ENCODE measurements at places on chromosomes 2 and 18. TPM values are rescaled to one million over a fixed set of nuclear protein-coding genes. Genes with fewer than 3 reads are reported as not detected.

- H3K27ac ChIP-seq: no peak overlapping the region
- H3K27me3 ChIP-seq: no peaks in the 10 kb centered on the region
- no peak for DNase-seq
Observed at GRCh38 chr2:7043690-7044089, 126.5 kb downstream of the RNF144A start.

GRCh38 chr18:11883153-11883552 lies 25.0 kb downstream of the MPPE1 start:
- H3K27me3 ChIP-seq: no peaks in the 10 kb centered on the region
- H3K4me3 ChIP-seq: no peak overlapping the region
- no peak overlapping the region for H3K27ac ChIP-seq
- H3K4me1 ChIP-seq: no peaks in the 10 kb centered on the region
- no peak for DNase-seq
- peaks cover 73% of the 10 kb centered on the region for H3K36me3 ChIP-seq

The DNAH7 gene
- total RNA-seq: 1.2 TPM

DNA sequence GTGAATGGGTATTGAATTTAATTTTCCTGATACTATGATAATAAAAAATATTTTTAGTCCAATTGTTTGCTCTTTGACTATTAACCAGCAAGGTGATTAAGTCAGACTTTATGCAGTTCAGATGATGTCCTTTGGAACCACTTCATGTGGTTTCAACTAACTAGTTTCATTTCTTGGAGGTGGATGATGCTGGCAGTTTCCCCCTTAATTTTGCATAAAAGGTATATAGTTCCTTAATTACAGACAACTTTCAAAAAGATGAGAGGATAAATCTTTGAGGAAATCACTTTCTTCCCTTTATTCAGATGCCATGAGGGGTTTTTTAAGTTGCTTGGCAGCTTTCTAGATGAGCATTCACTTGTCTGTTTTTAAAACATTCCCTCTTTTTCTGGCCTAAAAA lies 223.1 kb downstream of the PHLPP1 start:
- peaks cover 21% of the 10 kb centered on the region for H3K4me1 ChIP-seq
- DNase-seq: no peak
- no peak overlapping the region for H3K4me3 ChIP-seq
- no peak overlapping the region for H3K27ac ChIP-seq

The ATP5MC3 gene
- 87.9 TPM for total RNA-seq

GRCh38 chr2:121648206-121649148 lies 785 bp downstream of the CLASP1 start:
- H3K36me3 ChIP-seq: no peaks in the 10 kb centered on the region
- peak overlapping the region; percentile 99 for H3K4me3 ChIP-seq
- peak overlapping the region; percentile 94 for H3K27ac ChIP-seq
- peaks cover 46% of the 10 kb centered on the region for H3K4me1 ChIP-seq

DNA sequence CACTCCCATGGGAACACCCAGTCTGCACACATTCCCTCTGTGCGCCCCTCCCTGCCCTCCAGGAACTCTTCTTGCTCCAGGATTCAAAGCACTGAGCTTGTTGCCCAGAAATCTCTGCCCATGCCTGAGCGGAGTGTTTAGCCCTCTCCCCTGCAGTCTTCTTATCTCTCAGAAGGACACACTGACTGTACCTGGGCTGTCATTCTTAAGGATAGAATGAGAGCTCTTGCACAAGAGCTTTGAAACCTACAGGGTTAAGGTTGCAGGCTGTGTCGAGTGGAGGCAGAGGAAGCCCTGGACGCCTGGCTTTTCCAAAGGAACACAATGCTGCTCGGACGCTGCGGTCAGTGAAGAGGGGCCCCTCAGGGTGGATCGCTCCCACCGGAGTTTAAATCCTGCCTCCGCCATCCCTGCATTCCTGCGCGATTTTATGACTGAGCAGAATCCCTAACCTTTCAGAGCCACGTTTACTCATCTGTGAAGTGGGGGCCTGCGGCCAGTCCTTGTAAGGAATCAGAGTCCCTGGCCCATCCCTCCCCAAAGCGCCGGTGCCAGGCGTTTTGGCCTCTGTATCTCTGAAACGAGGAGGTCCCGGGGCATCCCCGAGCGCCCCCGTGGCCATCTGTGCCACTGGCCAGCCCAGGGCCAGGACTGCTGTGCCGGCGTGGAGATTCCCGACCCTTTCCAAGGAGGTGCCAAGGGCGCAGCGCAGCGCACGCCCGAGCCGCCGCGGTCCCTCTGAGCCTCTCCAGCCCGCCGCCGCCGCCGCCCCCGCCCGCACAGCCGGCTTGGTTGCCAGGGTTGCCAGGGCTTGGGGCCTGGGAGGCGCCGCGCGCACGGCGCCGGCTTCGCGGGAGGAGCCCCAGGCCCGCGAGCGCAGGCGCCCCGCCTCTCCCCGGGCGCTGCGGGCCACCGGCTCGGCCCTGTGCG lies 58.9 kb downstream of the FAM168B start:
- peaks cover 23% of the 10 kb centered on the region for H3K4me1 ChIP-seq
- H3K4me3 ChIP-seq: peak overlapping the region; percentile 59
- H3K27ac ChIP-seq: peak overlapping the region; percentile 24
- peak; percentile 54 for DNase-seq

- DNase-seq: no peak
- no peak overlapping the region for H3K4me3 ChIP-seq
- no peaks in the 10 kb centered on the region for H3K36me3 ChIP-seq
- no peak overlapping the region for H3K27ac ChIP-seq
Observed at GRCh38 chr18:52936931-52937330, 596.9 kb downstream of the DCC start.

The CPO gene
- not detected for total RNA-seq

- H3K27ac ChIP-seq: no peak overlapping the region
- peaks cover 2% of the 10 kb centered on the region for H3K4me1 ChIP-seq
- H3K36me3 ChIP-seq: no peaks in the 10 kb centered on the region
- no peaks in the 10 kb centered on the region for H3K27me3 ChIP-seq
- no peak for DNase-seq
Observed at GRCh38 chr2:226354434-226354833, 445.2 kb downstream of the IRS1 start.

- no peak overlapping the region for H3K4me3 ChIP-seq
- DNase-seq: peak; percentile 90
- peak overlapping the region; percentile 80 for H3K27ac ChIP-seq
- H3K27me3 ChIP-seq: no peaks in the 10 kb centered on the region
- peaks cover 53% of the 10 kb centered on the region for H3K4me1 ChIP-seq
Observed at GRCh38 chr2:217836901-217837491, 165.8 kb downstream of the TNS1 start.

- DNase-seq: no peak
- no peak overlapping the region for H3K4me3 ChIP-seq
- H3K27me3 ChIP-seq: no peaks in the 10 kb centered on the region
- H3K36me3 ChIP-seq: no peaks in the 10 kb centered on the region
- H3K4me1 ChIP-seq: no peaks in the 10 kb centered on the region
Observed at GRCh38 chr2:191625016-191625415, 52.9 kb upstream of the NABP1 start.

- no peak for DNase-seq
- H3K4me1 ChIP-seq: peaks cover 22% of the 10 kb centered on the region
- H3K36me3 ChIP-seq: no peaks in the 10 kb centered on the region
- no peaks in the 10 kb centered on the region for H3K27me3 ChIP-seq
- no peak overlapping the region for H3K4me3 ChIP-seq
- H3K27ac ChIP-seq: no peak overlapping the region
Observed at GRCh38 chr2:45918463-45919159, 267.1 kb downstream of the PRKCE start.

DNA sequence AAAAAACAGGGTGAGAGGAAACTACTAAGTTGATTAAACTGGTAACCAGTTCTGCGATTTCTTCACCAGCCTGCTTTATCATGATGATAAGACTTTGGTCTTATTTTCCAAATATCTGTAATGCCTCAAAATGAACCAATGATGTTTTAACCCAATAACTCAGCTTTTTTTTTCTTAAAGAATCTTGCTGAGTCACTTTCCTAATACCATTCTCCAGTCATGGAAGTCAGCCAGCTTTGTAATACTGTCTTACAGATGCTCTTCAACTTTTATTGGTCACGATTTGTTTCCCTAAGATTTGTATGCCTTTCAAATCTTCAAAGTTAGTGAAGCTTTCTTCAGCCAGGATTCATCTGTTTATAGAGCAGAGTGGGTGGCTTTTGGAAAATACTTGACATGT lies 47.7 kb upstream of the SMIM21 start:
- no peak overlapping the region for H3K4me3 ChIP-seq
- H3K36me3 ChIP-seq: no peaks in the 10 kb centered on the region
- peaks cover 2% of the 10 kb centered on the region for H3K4me1 ChIP-seq

DNA sequence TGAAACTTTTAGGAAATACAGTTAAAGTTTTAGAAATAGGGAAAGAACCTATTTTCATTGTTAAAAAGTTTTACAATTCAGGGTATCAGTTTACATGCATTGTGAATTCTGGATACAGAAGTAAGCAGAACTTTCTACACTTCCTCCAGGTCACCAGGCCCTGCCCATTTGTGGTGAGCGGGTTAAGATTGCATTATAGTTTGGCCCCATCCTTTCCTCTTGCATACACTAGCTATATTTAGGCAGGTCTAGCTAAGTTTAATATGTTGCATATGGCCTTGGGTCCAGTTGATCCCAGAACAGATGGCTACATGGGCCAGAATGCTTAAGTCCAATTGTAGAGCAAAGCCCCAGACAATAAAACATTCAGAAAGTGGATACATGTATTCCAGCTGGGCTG lies 4.8 kb downstream of the VWA3B start:
- H3K4me3 ChIP-seq: no peak overlapping the region
- no peak overlapping the region for H3K27ac ChIP-seq
- no peaks in the 10 kb centered on the region for H3K36me3 ChIP-seq
- no peak for DNase-seq

The ESPNL gene
- 0.56 TPM for total RNA-seq

The SULT1C3 gene
- not detected for total RNA-seq

GRCh38 chr2:151978709-151979108 lies 120.1 kb downstream of the CACNB4 start:
- no peaks in the 10 kb centered on the region for H3K36me3 ChIP-seq
- no peak overlapping the region for H3K4me3 ChIP-seq
- H3K27me3 ChIP-seq: no peaks in the 10 kb centered on the region
- no peak for DNase-seq

The IHH gene
- total RNA-seq: 0.30 TPM

- no peak overlapping the region for H3K4me3 ChIP-seq
- H3K27ac ChIP-seq: peak overlapping the region; percentile 53
- no peaks in the 10 kb centered on the region for H3K27me3 ChIP-seq
- H3K4me1 ChIP-seq: peaks cover 35% of the 10 kb centered on the region
- DNase-seq: no peak
- no peaks in the 10 kb centered on the region for H3K36me3 ChIP-seq
Observed at GRCh38 chr2:174666312-174666711, 68.7 kb upstream of the WIPF1 start.

- no peaks in the 10 kb centered on the region for H3K4me1 ChIP-seq
- H3K27me3 ChIP-seq: no peaks in the 10 kb centered on the region
- H3K36me3 ChIP-seq: no peaks in the 10 kb centered on the region
- H3K27ac ChIP-seq: no peak overlapping the region
- no peak for DNase-seq
Observed at GRCh38 chr2:188369365-188369764, 77.7 kb downstream of the GULP1 start.

DNA sequence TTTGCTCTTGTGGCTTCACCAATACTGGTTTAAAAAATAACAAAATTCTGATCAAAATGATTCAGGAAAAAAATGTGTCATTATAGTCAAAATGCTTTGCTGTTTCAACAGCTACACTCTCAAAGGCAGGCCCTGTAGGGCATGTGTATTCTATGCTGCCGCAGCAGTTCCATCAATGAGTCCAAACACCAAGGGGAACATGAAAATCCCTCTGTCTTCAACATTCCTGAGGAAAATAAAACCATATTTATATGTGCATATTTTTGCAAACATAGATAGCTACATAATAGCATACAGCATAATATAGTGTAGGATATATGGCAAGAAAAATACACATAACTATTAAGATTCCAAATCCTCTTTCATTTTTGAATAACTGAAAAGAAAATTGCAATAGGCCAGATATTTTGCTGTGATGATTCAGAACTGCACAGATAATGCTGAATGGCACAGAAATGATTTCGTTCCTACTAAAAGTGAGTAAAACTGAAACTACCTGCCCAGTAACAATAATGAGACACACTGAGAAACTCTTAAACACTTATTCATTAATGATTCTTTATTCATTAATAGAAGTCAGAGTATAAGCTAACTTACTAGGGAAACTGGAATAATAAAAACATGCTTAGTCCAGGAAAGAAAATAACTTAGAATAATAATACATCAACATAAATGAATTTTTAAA lies 343.8 kb downstream of the SUCLG1 start:
- H3K4me3 ChIP-seq: no peak overlapping the region
- no peak for DNase-seq
- H3K4me1 ChIP-seq: no peaks in the 10 kb centered on the region
- H3K27ac ChIP-seq: no peak overlapping the region

DNA sequence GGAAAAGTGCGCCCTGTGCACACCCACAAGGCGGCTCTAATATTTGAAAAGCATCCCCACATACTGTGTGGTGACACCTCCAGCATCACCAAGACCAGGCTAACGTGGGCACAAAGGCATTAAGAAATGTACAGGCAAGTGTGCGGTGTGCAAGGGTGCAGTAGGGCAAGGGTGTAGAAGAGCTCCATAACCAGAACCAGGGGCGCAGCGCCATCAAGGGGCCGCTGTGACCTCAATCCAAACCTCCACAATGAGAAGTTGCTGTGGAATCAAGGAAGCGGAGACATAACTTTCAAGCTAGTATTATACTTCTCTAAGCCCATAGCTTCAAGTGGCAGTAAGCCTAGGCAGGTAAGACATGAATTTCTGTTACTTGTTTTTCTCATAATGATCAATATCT lies 13.0 kb downstream of the L3MBTL4 start:
- H3K27me3 ChIP-seq: no peaks in the 10 kb centered on the region
- H3K4me1 ChIP-seq: peaks cover 17% of the 10 kb centered on the region
- no peak overlapping the region for H3K4me3 ChIP-seq

GRCh38 chr2:138496096-138496651 lies 5.4 kb upstream of the SPOPL start:
- H3K4me1 ChIP-seq: peaks cover 24% of the 10 kb centered on the region
- no peaks in the 10 kb centered on the region for H3K36me3 ChIP-seq
- no peaks in the 10 kb centered on the region for H3K27me3 ChIP-seq
- no peak overlapping the region for H3K4me3 ChIP-seq
- H3K27ac ChIP-seq: no peak overlapping the region

The SLC23A3 gene
- total RNA-seq: 2.4 TPM

The CRYGC gene
- not detected for total RNA-seq

DNA sequence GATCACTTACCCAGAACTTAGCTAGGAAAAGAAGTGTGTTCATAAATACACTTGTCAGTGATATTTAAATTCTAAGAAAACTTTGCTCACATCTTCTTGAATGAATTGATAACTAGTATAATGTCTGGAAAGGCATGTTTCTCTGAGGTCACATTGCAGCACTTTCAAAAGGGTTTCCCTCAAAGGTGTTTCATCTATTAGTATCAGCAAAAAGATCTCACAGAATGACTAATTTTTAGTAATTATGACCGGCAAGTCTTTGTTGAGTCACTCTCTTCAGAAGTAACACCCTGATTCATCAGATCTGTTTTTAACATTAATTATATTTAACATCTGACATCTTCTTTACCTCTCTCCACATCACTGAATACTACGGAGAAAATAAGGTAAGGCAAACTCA lies 222.3 kb downstream of the IKZF2 start:
- H3K4me3 ChIP-seq: no peak overlapping the region
- no peaks in the 10 kb centered on the region for H3K36me3 ChIP-seq
- H3K27ac ChIP-seq: no peak overlapping the region
- H3K27me3 ChIP-seq: no peaks in the 10 kb centered on the region

- peaks cover 43% of the 10 kb centered on the region for H3K4me1 ChIP-seq
- no peak for DNase-seq
- no peak overlapping the region for H3K4me3 ChIP-seq
- H3K27me3 ChIP-seq: no peaks in the 10 kb centered on the region
- H3K27ac ChIP-seq: no peak overlapping the region
Observed at GRCh38 chr18:79586436-79587225, 93.0 kb upstream of the CTDP1 start.
